GM23338 (cell line): ENCODE measurements at places on chromosomes 4 and X. TPM values are rescaled to one million over a fixed set of nuclear protein-coding genes. Genes with fewer than 3 reads are reported as not detected.

Gene CFAP47
- polyA plus RNA-seq: not detected in 2 replicates

Gene SMR3A
- not detected in 2 replicates for polyA plus RNA-seq

Gene GAGE12D
- not detected in 2 replicates for polyA plus RNA-seq

Gene BST1
- polyA plus RNA-seq: 0.99 and 1.3 TPM in 2 replicates

Gene NPNT
- polyA plus RNA-seq: 1.4 and 1.9 TPM in 2 replicates

Gene OTC
- polyA plus RNA-seq: not detected in 2 replicates

Gene CCNQ
- 19.4 and 23.9 TPM in 2 replicates for polyA plus RNA-seq

Gene TGIF2LX
- polyA plus RNA-seq: not detected in 2 replicates

Gene CDKN2AIP
- 12.9 and 15.2 TPM in 2 replicates for polyA plus RNA-seq

Gene MTNR1A
- 0.32 and 0.35 TPM in 2 replicates for polyA plus RNA-seq

Gene SLC26A1
- 0.07 and 0.27 TPM in 2 replicates for polyA plus RNA-seq

Gene GABRA4
- 0.61 and 1.9 TPM in 2 replicates for polyA plus RNA-seq

Gene DCAF16
- polyA plus RNA-seq: 26.5 and 28.7 TPM in 2 replicates

Gene GPRASP3
- polyA plus RNA-seq: 6.4 and 7.9 TPM in 2 replicates

Gene CDK16
- 55.9 and 58.9 TPM in 2 replicates for polyA plus RNA-seq

Gene NPY1R
- 3.1 and 3.8 TPM in 2 replicates for polyA plus RNA-seq

Gene SPANXB1
- polyA plus RNA-seq: 0.50 TPM in 1 of 2 replicates, not detected in the other

Gene RPS6KA6
- polyA plus RNA-seq: 2.8 and 3.6 TPM in 2 replicates

Gene UCHL1
- 926 and 998 TPM in 2 replicates for polyA plus RNA-seq

Gene SASH3
- polyA plus RNA-seq: 0.18 and 0.26 TPM in 2 replicates

Gene CLCN4
- polyA plus RNA-seq: 0.99 and 1.2 TPM in 2 replicates

Gene CDKL5
- 6.2 and 7.5 TPM in 2 replicates for polyA plus RNA-seq

Gene ADH4
- 0.47 TPM in 1 of 2 replicates, not detected in the other for polyA plus RNA-seq

Gene SAGE1
- not detected in 2 replicates for polyA plus RNA-seq

Gene WDR17
- 1.7 and 1.9 TPM in 2 replicates for polyA plus RNA-seq

Gene SHOX
- 0.14 TPM in 1 of 2 replicates, not detected in the other for polyA plus RNA-seq

Gene KCND1
- 2.7 and 3.2 TPM in 2 replicates for polyA plus RNA-seq

Gene PRSS12
- 4.1 and 5.5 TPM in 2 replicates for polyA plus RNA-seq

Gene STOX2
- 19.0 and 20.6 TPM in 2 replicates for polyA plus RNA-seq

Gene CCDC110
- 3.9 and 6.7 TPM in 2 replicates for polyA plus RNA-seq

Gene TNMD
- polyA plus RNA-seq: 4.8 and 4.9 TPM in 2 replicates
